T1000 (cell line): ENCODE measurements at places on chromosomes 5 and 9.

- no peak for DNase-seq
Measured at GRCh38 chr5:41346609-41347008, 133.3 kb upstream of the C6 start.

GRCh38 chr5:87887247-87887646 lies 381.4 kb downstream of the TMEM161B start:
- DNase-seq = no peak

DNA sequence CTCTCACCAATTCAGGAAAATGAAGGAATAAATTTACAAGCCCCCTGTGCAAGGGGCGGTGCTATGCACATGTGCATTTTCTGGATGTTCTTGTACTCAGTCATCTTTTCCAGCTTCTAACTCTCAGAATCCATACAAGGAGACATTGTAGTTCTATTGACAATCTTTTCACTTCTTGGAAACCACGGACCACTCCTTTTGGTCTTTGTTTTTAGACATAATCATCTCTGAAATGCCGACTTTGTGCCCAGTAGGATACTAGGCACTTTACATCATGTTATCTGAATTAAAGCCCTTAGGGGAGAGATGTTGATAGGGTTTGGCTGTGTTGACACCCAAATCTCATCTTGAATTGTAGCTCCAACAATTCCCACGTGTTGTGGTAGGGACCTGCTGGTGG lies 322.6 kb upstream of the WWC1 start:
- DNase-seq = no peak

DNA sequence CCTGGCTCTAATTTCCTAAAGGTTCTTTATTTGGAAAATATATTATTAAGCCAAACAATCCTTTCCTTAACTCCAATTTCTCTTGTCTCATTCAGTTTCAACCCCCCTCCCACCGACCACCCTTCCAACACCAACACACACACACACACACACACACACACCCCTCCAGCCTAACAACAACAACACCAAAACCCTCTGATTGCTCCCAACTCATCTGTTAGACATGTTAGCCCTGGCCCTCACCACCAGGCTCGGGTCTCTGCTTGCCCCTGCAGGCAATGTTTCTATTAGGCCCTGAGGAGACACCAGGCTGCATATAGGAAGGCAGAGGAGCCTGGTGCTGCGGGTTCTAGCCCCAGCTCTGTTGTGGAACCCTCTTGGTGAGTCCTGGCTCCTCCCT lies 18.4 kb upstream of the TRAF1 start:
- DNase-seq = no peak

DNA sequence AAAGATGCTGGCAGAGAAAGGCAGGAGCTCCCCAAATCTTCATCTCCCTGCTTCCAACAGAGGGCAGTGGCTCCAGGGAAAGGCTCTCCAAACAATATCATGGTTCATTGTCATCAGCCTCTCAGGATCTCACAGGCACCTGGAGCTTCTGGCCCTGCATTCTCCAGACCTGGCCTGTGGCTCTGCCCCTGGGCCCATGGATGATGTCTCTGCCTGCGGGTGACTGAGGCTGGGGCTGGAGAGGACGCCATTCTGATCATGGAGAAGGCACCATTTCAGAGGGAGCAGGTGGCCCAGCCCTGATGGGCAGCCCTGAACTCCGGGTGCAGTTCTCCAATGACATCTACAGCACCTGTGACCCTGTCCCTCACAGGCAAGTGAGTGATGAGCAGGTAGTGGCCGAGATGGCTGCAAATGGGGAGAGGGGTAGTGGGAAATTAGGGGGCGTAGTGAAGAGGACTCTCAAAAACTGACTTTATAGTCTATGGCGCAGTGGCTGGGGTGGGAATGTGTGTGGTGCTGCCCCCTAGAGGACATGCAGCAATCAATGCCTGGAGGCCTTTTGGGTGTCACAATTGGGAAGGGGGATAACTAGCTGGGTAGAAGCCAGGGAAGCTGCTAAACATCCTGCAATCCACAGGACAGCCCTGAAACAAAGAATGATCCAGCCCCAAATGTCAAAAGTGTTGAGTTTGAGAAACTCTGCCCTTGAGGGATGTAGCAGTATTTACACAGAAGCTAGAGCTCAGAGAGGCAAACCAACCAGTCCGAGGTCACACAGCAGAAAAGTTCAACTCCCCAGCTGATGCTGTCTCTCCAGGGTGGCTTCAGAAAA lies 3.2 kb downstream of the SH3PXD2B start:
- DNase-seq = no peak

- no peak for DNase-seq
Measured at GRCh38 chr9:129640871-129641749, 841 bp downstream of the ASB6 start.

DNA sequence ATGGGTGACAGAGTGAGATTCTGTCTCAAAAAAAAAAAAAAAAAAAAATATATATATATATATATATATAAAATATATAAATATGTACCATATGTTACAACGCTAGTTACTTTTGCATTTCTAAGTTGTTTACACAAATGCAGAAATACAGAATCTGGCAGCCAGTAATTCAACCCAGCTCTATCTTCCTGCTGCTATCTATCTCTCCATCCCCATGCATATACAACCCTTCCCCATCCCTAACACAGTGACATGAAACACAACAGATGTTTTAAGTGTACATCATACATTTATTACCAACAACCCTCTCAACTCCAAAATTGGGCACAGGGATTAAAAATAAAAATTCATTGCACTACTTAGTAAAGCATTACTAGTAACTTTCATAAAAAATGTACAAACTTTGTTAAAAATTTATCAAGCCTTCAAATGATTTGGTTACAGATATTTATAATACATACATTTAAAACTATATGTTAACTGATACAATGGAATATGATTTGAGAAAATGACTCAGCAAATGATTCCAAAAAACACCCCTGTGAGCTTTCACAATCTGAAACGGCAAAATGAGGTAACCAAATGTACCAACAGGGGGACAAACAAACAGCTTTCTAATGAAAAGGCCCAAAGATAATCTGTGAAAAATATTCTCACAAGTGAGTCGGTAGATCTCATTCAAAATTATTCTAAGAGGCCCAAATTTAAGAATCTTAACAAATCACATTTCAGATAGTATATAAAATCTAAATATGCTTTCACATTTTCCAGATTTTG lies 63.8 kb downstream of the RNF38 start:
- no peak for DNase-seq

DNA sequence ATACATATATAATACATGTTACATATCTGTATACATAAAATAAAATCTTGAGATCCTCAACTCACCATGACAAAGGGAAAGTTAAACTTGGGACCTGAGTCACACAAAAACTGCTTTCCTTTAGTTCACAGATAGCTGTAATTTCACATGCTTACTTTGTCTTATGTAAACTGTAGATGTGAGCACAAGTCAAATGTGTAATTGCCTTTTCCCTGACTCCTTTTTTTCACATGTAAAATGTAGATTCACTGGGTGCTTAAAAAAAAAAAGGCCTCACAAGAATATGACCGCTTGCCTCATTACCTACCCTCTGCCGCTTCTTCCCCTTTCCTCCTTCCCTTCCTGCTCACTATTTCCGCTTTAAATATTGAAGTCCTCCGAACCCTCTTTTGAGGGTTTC lies 21.9 kb upstream of the FAM169A start:
- DNase-seq = no peak

DNA sequence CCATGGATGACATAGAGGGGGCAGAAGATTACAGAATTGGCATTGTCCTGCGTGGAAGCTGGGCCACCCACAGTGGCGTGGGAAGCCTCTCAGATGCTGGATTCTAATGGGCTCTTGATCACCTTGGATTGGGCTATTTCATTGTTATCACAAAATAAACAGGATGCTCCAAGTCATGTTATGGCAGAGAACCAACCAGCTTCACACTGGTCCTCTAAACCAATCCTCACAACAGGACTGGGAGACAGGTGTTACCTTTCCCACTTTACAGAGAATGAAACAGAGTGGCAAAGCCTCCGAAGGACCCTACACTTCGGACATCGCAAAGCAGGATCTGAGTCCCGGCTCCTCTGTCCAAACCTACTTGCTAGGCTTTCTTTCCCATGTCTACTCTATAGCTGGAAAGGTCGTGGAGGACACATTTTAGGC lies 455 bp upstream of the SMIM3 start:
- DNase-seq = no peak

- no peak for DNase-seq
Measured at GRCh38 chr9:137804908-137805630, 72.5 kb upstream of the CACNA1B start.

DNA sequence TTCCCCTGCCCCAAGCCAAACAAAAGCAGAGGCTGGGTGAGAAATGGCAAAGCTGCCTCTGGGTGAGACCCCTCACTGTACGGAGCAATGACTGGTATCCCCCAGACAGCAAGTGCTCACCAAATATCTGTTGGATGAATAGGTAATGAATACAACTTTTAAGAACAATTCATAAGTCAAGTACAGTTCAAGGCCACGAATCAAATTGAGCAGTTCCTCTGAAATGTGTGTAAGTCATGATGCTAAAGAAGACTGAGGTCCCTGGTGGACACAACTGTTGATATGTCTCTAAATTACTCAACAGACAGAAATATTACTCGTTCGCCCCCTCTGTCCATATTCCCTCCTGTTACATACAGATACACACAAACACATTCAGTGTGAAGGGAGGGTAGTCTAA lies 160.7 kb downstream of the GLIS3 start:
- no peak for DNase-seq
